ENCODE measurements at places on chromosomes 1 and 21.

DNA sequence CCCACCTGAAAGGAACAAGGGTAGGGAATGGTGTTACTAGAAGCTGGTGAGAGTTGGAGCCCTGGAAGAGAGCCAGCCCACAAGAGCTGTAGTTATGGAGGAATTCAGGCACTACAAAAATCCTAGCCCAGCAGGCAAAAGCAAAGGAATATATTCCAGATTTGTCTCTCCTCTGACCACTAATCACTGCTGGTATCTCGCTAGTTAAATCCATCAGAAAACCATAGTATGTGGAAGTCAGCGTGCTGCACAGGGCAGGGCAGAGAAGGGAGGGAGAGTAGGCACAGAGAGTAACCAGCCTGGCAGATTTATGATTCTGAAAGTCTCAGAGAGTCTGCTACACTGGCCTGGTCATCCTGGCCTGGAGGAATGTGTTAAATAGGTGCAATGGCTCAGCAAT, 88.6 kb downstream of the SELENOF start:
- no peak for DNase-seq

GRCh38 chr1:85332575-85332974, 56.1 kb upstream of the BCL10 start:
- DNase-seq, result no peak

DNA sequence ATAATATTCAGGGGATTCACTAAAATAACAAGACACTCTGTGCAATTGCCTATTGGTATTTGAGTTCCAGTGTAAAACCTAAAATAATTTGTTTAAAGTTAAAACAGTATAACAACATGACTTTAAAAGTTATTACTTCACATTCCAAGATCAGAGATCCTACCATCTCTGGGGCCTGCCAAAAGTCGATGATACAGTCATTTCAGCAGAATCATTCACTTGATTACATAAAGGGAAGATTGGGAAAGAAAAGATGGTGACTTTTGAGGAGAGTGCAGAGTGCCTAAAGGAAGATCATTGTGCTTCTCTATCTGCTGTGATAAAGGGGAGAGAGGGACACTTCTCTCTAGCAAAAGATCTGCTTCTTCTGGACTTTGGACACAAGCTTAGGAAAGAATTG, 784.4 kb upstream of the ADGRL4 start:
- DNase-seq, result no peak

GRCh38 chr1:65172936-65173690, 25.1 kb downstream of the AK4 start:
- no peak for DNase-seq

GRCh38 chr21:37564924-37565529, 198.5 kb downstream of the DYRK1A start:
- no peak for DNase-seq

DNA sequence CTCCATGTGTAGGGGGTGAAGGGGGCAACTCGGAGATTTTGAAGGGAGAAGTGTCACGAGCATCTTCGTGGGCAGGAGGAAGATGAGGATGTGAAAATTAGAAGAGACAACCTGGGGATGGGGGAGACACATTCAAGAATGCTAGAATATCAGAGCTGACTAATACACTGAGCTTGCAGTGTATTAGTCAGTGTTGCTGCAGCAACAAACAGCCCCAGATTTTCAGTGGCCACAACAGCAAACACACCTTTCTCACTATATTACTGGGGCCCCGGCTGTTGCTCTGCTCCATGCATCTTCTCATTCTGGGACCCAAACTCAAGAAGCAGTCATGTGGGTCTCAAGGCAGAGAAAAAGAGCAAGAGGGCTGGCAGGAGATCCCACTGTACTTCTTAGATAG, 74.8 kb upstream of the SIM2 start:
- DNase-seq, result no peak

DNA sequence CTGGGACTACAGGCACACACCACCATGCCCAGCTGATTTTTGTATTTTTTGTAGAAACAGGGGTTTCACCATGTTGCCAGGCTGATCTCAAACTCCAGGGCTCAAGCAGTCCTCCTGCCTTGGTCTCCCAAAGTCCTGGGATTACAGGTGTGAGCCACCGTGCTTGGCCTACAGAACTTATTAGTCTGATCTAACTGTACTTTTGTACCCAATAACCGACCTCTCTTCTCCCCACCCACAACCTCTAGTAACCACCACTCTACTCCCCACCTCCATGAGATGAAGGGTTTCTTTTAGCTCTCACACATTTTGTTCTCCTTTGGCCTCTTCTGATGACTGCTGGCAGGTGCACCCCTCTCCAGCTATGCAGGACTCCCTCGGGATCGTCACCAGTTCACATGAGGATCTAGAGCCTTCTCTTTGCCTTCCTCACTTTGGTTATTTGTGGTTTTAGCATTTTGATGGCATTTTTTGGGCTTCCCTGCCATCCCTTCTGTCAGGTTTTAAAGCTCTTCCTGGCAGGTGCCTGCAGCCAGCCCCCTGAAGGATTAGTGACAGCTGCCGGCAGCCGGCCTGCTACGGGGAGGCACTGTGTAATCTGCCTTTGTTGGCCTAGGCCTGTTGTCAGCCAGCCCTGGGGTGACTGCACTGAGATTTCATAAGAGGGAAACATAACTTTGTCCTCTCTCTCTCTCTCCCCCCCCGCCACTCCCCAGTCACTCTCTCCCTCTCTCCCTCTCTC, 99.8 kb upstream of the ATP1A1 start:
- no peak for DNase-seq

- DNase-seq, result no peak
Observed at GRCh38 chr1:41073971-41074370, 52.4 kb upstream of the SLFNL1 start.

DNA sequence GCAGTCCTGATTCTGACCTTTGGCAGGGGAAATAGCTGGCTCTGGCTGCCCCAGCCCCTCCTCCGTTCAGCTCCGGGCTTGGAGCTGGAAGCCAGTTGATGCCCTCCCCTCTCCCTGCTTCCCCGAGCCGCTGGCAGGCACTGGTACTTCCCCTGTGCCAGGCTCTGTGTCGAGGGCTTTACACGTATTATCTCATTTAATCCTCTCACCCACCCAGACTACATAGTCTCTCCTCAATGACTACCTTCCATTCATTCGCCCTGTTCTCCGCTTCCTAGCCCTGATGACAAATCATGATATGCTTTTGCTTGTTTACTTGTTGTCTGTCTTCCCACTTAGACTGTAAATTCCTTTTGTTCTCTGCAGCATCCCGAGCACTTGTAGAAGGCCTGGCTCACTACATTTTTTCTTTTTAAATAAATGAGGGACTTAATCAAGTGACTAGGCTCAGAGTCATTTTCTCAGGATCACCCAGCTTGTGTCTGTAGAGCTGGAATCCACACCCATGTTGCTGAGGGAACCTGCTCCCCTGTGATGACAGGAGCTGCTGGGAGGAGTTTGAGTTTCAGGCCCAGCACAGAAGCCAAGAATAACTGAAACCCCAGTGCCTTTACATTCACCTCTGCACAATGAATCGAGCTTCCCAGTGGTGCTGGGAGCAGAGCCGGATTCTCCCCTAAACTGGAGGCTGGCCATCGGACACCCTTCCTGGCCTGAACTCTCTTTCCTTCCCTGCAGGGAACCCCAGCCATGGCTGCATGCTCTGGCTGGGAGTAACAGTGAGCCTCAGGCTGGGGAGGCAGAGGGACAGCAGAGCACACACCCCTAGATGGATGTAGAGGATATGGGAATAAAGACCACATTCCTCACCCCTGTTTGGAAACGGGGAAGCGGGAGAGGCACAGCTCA, 58.3 kb downstream of the UBIAD1 start:
- DNase-seq, result no peak

GRCh38 chr1:62038594-62039284, 155.9 kb upstream of the L1TD1 start:
- no peak for DNase-seq

- DNase-seq, result no peak
Observed at GRCh38 chr1:220315070-220315839, 43.0 kb upstream of the RAB3GAP2 start.

All from stimulated activated CD4-positive, alpha-beta T cell treated with anti-CD3 and anti-CD28 coated beads, Interleukin-4, amount 100 ng/mL, for 48 hours (primary cell).